NCI-H460 (cell line): ENCODE measurements at places on chromosomes 5 and 9.

DNA sequence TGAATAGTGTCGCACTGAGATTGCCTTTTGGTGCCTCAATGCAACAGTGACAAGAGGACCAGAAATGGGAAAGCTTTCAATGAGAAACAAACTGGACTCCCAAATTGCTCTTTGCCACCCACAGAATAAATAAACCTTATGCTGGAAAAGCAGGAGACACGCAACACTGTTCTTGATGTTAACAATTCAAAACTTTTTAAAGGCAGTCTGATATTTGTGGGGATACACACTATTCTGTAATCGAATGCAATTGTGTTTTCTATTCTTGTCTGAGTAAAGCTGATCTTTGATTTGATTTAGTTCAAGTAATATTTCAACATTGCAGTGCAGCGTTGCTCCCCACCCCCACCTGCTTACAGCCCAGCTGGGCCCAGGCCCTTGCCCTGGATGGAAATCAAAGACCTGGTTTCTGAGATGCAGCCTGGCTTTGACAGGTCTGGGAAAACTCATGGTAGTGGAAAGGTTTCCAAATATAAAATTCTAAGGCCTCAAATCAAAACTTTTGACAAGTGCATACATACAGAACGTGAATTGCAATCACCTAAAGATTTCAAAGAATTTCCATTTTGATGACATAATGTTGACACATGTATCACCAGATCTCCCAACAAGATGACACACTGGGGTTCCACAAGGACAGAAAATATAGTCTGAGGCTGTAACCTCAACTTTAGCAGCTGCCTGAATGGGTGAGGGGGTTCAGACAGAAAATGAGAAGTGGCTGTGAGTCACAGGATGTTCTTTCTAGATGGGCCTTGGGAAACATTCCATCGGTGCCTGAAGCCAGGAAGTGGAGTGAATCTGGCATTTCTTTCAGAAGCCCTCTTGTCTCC lies 55.1 kb downstream of the ABCA1 start:
- peak; percentile 36 for DNase-seq

DNA sequence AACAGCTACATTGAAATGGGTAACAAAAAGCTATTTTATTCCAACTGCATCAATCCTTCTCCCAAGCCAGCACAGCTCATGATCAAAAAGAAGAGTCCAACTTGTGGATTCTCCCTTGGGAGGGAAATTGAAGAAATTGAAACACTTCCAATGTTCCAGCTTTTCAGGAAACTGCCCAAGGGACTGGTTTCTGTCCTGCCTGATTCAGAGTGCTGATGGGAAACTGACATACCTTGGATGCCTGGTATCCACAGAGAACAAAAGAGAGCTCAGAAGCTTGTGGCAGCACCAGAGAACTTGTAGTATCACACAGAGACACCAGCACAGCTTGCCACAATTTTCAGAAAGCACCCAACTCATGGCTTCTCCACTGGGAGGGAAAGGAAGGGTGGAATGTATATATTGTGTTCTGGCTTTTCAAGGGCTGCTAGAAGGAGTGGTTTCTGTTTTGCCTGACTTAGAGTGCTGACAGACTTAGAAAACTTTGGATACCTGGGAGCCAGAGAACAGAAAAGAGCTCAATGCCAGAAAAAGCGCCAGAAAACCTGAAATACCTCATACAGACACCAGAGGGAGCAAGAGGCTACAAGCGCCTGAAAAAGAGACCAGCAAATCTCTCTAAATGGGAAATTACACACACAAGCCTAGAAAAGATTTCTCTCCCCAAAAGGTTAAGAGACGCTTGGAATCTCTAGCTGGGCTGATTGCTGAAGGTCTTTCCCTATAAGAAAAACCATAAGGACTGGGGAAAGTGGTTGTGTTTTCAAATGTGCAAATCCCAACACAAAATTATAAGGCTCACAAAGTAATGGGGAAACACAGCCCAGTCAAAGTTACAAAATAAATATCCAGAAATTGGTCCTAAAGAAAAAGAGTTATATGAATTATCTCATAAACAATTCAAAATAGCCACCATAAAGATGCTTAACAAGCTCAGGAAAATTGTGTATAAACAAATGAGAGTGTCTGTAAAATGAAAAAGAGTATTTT lies 178.8 kb downstream of the SPOCK1 start:
- peak; percentile 57 for DNase-seq

DNA sequence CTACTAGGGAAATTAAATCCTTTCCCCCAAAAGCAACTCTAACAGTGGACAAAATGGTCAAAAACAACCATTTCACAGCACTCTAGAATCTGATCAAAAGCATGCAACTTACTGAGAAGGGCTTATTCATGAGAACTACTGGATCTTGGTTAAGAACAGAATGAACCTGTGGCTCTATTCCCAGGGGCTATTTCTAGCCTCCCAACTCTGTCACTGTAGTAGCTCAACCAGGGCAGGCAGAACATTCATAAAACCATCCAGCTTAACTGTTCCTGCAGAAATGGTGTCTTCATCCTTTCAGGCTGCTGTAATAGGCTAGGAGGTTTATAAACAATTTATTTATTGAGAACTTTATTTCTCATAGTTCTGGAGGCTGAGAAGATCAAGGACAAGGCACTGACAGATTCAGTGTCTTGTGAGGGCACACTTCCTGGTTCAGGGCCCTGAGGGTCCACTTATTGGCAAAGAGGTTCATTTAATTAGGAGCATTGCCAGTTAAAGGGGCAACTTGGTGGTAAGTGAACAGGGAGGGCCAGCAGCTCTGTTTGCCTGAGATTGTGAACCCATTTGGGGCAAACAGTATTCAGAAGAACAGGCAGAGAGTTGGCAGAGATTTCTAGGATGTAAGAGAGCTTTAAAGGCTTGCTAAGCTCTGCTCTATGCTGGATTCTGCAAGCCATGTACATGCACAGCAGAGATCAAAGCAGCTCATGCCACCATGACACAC lies 238.5 kb upstream of the FBXL7 start:
- DNase-seq, result no peak

DNA sequence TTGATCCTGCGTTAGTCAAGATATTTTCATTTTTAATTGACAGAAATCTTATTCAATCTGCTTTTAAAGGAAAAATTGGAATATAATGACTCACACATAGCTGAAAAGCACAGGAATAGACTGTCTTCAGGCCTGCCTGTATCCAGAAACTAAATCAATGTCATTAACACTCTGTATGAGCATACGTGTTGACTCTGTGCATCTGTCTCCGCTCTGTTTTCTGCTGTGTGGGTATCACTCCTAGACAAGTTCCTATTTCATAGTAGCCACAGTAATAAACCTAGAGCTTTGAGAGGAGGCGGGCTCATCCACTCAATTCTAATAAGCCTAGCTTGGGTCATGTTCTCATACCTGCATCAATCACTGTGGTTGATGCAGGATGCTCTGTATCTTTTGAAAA lies 267.6 kb downstream of the KCTD16 start:
- DNase-seq, result no peak

GRCh38 chr5:109788596-109788995 lies 98.9 kb downstream of the MAN2A1 start:
- DNase-seq, result no peak

DNA sequence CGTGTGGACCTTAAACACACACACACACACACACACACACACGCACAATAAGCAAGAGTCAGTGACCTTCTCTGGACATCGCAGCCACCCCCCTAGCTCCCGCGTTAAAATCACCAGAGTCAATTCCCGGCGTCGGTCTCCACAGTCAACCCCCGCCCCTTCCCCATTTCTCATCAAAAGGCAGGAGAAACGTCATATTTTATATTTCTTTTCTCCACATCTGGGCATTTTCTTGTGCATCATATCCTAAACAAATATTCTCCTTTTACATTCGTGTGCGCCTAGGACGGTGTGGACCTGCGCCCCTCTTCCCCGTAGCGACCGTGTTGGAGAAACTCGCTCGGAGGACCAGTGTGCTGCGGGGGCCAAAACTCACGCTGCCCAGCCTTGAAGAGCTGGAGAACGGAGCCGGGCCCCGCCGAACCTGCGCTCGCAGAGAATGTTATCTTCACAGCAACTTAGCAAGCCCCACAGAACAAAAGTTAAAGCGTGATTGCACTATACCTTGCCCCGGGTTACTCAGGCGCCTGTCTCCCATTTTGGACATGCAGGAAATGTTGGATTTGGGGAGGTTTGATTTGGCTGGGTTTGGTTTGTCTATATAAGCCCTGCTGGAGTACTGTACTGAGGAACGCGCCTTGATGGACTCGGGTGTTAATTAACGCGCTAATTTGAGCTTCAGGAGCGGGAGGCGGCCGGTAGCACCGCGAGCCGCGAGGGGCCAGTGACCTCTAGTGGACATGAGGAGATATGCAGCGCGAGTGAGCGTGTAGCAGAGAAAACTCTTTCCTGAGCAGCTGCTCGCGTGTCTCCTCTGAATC lies 192.4 kb downstream of the MEF2C start:
- DNase-seq, result peak; percentile 53

DNA sequence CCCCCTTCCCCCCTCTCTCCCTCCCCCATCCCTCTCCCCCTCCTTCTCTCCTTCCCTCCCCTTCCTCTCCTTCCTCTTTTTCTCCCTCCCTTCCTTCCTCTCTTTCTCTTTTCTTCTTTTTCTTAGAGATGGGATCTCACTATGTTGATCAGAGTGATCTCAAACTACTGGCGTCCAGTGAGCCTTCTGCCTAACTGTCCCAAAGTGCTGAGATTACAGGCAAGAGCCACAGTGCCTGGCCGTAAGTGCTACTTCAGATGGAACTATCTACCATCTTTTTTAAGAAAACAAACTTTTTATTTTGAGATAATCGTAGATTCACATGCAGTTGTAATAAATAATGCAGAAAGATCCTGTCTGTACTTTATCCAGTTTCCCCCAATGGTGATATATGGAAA lies 6.3 kb downstream of the RCL1 start:
- DNase-seq, result no peak
